ENCODE measurements at places on chromosomes 4 and X.

- DNase-seq: no peak
Measured at GRCh38 chr4:132763465-132763864, 385.6 kb upstream of the PCDH10 start.

DNA sequence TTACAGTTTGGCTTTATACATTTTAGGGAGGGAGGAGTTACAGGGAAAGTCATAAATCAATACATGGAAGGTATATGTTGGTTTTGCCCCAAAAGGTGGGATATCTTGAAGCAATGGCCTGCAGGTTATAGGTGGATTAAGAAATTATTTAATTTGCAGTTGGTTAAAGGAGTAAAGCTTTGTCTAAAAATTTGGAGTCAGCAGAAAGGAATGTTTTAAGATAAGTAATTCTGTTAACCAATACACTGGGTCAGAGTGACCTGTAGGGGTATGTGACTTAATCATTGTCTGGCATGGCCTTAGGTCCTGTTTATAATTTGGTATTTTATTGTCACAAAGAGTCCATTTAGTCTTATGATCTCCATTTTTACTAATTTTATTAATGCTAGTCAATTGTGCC, 115.0 kb downstream of the AGTR2 start:
- no peak for DNase-seq

DNA sequence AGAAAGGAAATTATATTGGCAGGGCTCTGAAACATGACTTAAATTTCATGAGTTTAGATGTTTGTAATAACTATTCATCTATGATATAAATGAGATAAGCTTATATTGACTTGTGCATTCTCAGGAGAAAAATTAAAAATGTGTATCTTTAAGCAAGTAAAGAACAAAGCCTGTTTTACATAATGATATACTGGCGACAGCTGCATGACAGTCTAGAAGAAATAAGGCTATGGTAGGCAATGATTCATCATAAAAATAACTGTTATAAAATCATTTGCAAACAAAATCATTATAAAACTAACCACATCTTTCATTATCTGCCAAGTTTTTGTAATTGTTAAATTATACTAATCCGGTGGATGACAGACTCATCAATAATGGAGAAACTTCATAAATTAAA, 188.1 kb downstream of the ADAM29 start:
- no peak for DNase-seq

DNA sequence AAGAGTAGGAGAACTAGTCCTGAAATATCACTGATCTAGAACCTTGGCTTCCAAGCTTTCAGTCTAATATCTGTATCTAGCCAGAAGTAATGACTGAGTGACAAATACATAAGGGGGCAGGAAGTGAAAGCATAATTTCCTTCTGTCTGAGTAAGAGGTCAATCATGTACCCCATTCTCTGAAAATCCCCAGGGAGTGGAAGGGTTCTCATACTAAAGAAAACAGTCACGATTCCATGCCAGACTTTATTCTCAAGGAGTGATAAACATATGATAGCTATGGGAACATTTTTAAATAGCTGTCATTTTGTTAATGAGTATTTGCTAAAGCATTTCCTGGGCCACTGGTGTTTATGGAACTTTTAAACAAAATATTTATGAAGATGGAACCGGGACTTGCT, 308.5 kb downstream of the ARHGAP24 start:
- no peak for DNase-seq

GRCh38 chr4:162891788-162892707, 274.6 kb downstream of the NAF1 start:
- no peak for DNase-seq

GRCh38 chr4:86132468-86132867, 227.4 kb downstream of the MAPK10 start:
- DNase-seq: no peak

- no peak for DNase-seq
Measured at GRCh38 chr4:86630629-86631028, 36.5 kb downstream of the PTPN13 start.

- DNase-seq: no peak
Measured at GRCh38 chrX:153704021-153704526, 16.3 kb downstream of the SLC6A8 start.

DNA sequence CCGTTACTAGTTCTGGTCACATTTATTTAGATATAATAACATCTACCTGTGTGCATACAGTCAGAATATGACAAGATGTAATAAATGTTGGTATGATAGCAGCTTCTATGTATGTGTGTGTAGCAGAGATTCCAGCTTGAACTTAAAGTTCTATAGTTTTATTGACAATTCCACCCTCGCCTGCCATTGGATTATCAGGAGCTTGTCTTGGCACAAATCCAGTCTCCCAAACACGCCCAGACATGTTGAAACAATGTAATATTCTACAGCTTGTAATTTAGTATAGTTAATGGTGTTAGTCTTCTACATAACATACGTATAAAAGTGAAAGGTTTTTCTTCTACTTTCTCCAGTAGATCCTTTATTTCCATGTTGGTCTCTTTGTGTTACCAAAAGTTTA, 44.4 kb downstream of the BBS12 start:
- DNase-seq: no peak

GRCh38 chr4:71520850-71521249, 182.0 kb downstream of the SLC4A4 start:
- no peak for DNase-seq

GRCh38 chr4:158161551-158162354, 11.1 kb downstream of the GASK1B start:
- no peak for DNase-seq

- DNase-seq: no peak
Measured at GRCh38 chr4:12889054-12889453, 595.1 kb downstream of the RAB28 start.

DNA sequence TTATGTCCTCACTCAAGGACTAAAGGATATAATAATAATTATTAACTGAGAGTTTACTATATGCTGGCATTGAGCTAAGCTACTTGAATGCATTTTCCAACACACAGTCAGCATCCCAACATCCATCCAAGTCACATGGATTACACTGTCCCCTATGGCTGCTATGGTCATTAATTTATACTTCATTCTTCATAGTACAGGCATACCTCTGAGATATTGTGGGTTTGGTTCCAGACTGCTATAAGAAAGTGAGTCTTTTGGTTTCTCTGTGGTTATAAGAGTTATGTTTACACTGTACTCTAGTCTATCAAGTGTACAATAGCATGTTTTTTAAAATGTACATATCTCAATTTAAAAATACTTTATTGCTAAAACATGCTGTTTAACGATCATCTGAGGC, 89.2 kb downstream of the LNX1 start:
- DNase-seq: no peak

- no peak for DNase-seq
Measured at GRCh38 chr4:174222266-174222872, 61.1 kb downstream of the FBXO8 start.

DNA sequence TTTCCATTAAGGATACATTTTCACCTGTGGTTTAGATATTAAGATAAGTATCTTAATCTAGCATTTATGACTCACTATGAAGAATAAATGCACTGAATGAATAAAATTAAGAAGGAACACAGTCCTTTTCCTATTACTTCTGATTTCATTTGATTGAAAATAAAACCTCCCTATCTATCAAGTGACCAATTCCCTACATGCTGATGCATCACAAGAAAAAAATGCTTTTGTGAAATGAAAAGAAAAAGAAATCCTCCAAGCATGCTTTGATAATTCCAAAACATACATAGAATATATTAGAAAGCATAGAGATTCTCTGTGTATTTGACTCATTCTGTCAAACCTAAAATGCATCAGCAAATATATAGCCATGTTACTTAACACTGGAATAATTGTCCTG, 37.1 kb downstream of the PCDH10 start:
- DNase-seq: no peak

- no peak for DNase-seq
Measured at GRCh38 chrX:18574591-18574990, 97.3 kb downstream of the RS1 start.

- no peak for DNase-seq
Measured at GRCh38 chrX:29560065-29560464, 655.3 kb upstream of the MAGEB2 start.

DNA sequence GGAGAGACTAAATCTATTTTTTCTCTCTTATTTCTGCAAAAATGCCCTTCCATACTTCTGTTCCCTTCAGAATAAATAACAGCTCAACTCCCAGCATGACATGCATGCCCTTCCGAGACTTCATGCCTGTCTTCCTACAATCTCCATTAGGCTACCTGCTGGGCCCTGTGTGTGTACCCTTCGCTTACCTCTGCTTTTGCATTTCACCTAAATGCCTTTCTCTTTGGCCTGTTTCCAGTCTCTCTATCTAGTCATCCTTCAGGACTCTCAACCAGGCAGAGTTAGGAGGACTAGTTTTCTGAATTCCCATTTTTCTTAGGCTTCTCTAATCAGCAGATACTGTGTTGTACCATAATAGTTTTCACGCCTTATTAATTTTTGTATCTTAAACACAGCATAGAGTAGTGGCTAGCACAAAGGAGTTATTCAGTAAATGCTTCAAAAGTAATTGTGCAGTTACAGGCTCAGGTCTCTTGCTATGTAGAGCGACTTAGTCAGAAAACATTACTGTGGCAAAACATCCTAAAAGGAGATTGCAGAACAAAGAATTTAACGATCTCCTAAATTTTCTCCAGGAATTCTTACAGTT, 20.5 kb downstream of the SEPTIN11 start:
- no peak for DNase-seq

DNA sequence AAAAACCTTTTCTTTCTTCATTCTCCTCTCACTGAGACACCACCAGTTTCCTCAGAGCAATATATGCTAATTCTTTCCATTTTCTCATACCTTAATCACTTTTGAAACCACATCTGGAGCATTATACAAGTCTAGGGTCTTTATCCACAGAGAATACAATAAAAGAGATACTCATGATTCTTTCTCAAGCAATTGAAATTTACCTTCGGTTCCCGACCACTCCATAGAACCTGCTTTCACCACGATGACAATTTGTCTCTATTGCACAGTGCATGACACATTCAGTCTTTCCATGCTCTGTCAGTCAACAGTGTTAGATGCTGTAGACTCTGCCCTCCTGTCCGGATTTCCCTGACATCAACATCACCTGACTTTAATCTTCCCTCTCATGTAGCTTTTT, 409.3 kb upstream of the NWD2 start:
- no peak for DNase-seq

DNA sequence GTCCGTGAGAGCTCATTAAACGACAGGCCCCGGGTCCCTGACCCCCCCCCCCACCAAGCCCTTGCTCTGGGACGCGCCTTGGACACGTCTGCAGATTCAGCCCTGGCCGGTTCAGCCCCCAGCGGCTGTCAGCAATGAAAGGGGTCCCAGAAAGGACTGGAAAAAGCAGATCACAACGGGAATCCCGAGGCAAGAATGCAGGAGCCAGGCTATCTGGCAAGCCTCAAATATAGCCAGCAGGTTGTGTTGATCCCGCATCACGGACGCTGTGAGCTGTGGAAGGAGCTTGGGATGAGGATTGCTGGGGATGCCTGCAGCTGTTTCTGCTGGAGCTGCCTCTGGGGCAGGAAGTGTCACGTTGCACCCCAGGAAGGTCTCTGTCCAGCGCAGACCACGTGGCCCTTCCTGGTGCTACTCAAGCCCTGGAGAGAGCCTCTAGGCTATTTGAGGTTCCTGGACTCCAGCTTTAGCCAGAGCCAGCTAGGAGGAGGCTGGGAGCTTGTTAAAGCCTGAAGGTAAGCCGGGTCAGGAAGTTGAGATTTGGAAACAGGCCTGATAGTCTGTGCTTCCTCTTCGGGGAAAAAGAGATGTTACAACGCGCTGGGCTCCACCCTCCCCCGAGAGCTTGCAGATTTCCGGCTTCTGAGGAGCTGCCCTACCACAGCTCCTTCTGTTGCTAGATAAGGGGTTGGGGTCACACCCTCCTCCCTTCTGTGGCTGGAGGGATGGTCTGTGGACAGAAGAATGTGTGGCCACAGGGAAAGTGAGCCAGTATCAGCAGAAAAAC, 19.3 kb upstream of the CSF2RA start:
- peak; percentile 33 for DNase-seq

GRCh38 chr4:106627051-106627450, 258.5 kb upstream of the GIMD1 start:
- no peak for DNase-seq

GRCh38 chrX:123138473-123138872, 45.6 kb upstream of the GRIA3 start:
- DNase-seq: no peak

DNA sequence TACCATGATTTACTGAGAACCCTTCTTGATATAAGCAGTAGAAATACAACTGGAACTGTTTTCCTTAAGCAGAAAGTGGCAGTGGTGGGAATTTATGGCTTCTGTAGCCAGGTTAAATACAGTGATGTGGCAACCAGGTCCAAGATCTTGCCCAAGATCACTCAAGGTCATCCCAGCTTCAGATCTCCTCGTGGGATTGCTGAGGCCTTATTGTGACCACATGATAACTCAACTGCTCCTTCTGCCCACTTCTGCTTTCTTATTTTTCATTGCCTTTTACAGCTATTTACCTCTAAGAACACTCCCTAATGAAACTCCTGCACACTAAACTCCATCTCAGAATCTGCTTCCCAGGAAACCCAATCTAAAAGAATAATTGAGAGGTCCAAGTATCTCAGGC, 12.4 kb upstream of the CYBB start:
- no peak for DNase-seq

- no peak for DNase-seq
Measured at GRCh38 chr4:89765966-89766365, 71.0 kb downstream of the SNCA start.
